ENCODE measurements at places on chromosomes 3 and 15. TPM values are rescaled to one million over a fixed set of nuclear protein-coding genes. Genes with fewer than 3 reads are reported as not detected.

DNA sequence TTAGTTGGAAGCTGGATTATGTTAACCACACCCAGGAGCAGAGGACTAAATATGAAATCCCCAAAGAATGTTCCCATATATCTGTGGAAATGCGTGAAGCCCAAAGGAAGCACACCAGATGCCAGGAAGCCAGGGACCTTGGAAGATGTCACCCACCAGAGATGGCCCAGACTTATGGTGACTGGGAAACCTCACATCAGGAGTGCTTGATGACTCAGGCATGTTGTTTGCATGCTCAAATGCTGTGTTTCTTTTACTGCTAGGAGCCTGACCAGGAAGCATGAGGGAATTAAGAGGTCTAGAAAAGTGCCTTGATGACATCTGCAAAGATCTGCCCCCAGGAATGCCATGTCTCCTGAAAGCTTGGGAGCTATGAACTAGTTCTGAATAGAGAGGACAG lies 109.0 kb upstream of the SLC2A2 start:
- no peaks in the 10 kb centered on the region for H3K4me1 ChIP-seq
- no peak overlapping the region for H3K4me3 ChIP-seq
- no peaks in the 10 kb centered on the region for H3K27me3 ChIP-seq
- H3K27ac ChIP-seq = no peak overlapping the region

DNA sequence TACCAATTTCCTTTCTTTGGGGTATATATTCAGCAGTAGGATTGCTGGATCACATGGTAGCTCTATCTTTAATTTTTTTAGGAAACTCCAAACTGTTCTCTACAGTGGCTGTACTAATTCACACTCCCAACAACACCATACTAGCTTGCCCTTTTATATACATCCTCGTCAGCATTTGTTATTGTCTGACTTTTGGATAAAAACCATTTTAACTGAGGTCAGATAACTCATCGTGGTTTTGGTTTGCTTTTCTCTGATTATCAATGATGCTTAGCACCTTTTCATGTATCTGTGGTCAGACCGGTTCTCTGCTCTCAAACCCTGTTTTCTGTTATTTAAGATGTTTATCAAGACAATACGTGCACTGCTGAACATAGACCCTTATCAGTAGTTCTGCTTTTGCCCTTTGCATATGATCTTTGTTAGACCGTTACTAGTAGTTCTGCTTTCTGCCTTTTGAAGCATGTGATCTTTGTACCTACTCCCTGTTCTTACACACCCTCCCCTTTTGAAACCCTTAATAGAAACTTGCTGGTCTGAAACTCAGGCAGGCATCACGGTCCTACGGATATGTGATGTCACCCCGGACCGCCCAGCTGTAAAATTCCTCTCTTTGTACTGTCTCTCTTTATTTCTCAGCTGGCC lies 474.3 kb downstream of the RSL24D1 start:
- DNase-seq = no peak
- H3K27me3 ChIP-seq = no peaks in the 10 kb centered on the region
- no peak overlapping the region for H3K27ac ChIP-seq
- no peak overlapping the region for H3K4me3 ChIP-seq

DNA sequence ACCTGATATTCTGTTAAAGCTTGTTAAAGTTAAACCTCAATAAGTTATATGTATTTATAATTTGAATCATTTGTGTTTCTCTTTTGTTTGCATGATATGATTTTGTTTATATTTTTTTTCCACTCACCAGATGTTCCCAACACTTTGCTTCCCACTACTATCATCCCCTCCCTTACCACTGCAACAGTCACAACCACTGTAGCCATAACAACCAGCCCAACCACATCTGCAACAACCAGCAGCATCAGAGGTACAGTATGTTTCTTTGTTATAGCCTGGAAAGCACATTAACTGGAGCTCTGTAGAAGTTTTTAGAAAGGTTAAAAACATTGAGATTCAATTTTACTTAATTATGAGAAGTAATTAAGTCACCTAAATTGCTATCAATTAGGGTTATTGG lies 1011.9 kb downstream of the VGLL3 start:
- H3K4me3 ChIP-seq = no peak overlapping the region
- H3K4me1 ChIP-seq = peaks cover 4% of the 10 kb centered on the region
- no peaks in the 10 kb centered on the region for H3K27me3 ChIP-seq
- H3K36me3 ChIP-seq = no peaks in the 10 kb centered on the region
- no peak for DNase-seq
- H3K27ac ChIP-seq = no peak overlapping the region

DNA sequence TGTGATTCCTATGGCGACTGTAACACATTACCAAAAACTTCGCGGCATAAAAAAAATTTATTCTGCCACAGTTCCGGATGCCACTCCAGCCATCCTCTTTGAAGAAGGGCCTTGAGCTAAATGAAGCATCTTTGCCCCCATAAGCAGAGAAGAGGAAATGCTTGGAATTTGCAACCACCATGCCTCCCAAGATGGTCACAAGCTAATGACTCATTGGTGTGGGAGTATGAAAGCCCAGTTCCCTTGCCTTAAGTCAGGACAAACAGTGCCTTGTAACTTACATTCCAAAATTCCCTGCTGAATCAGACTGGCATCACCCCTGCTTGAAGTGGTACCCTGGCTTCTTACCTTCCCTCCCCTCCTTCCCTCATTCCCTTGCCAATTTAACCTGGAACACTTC lies 1077.4 kb downstream of the EPHA3 start:
- no peak overlapping the region for H3K27ac ChIP-seq
- H3K4me3 ChIP-seq = no peak overlapping the region
- DNase-seq = no peak
- H3K36me3 ChIP-seq = no peaks in the 10 kb centered on the region
- no peaks in the 10 kb centered on the region for H3K4me1 ChIP-seq

Gene GPR62
- total RNA-seq = 0.12 TPM

Gene ZCWPW2
- total RNA-seq = 0.81 TPM

Gene GABRB3
- 23.2 TPM for total RNA-seq

Gene CYP1A1
- 1.5 TPM for total RNA-seq

Gene ITIH1
- total RNA-seq = 14.1 TPM

Measured in progenitor cell of endocrine pancreas (in vitro differentiated cells).